Posterior cingulate gyrus (tissue), 11 donors: ENCODE measurements at places on chromosomes 5 and 9.

DNA sequence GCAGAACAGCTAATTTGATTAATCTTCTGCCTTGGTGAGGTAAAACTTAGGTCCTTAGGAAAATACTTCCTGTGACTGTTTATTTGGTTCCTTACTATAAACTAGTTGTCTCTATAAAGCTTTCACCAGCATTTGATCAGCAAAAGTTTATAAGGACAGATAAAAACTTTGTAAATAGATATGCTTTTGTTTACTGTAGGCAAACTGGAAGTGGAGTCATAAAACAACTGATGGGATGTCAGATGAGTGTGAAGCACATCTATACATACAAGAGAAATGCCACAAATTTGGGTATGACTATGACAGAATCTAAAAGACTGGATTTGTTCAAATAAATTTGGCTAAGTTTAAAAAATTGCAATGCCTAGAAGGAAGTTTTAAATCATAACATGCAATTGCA lies 5.5 kb downstream of the PTGER4 start:
- no peak for DNase-seq

GRCh38 chr5:95080441-95080840 lies 204.5 kb downstream of the MCTP1 start:
- no peak for DNase-seq

- no peak for DNase-seq
These were observed 997.1 kb upstream of the ARRDC3 start for GRCh38 chr5:92380069-92380770.

DNA sequence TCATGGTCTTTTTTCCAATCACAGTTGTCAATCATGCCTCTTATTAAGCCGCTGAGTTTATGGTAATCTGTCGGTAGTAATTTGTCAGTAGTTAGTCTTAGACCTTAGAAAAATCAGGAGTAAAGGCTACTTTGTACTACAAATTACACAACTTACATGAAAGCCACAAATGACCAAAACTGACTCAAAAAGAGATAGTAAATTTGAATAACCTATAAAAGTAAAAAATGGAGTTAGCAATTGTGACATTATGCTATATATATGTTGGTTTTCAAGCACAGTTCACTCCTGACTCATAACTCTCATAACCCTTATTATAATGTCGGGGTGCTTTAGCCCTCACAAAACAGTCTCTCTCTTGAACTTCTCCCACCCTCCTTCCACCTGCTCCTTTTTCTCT lies 251.8 kb downstream of the ROR2 start:
- no peak for DNase-seq

DNA sequence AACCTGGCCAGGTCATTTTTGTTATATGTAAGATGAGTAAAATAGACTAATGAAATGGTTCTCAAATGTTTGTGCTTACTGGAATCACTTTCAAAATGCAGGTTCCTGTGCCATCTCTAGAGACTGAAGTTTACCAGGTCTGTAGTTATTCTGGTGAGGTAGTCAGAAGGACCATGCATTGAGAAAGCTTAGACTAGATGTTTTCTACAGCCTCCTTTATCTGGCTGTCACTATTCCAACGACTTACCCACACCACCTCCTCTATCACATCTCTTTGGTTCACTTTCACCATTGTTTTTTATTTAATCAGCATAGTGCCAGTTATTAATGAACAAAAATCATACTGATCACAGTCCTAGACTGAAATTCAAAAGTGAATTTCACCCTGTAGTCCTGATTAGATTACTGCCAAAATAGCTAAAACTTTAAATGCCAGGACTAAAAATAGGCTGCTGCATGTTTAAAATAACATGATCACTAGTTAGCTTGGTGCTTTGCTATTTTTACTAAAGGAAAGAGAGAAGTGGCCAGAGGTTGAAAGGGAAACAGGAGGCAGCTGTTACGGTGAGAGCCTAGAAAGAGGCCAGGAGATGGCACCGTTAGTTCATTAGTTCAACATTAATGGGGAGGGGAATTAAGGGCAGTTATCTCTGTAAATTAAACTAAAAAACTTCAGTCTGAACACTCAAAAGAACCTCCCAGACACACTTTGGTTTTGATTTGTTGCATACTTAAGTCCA lies 13.9 kb upstream of the FNIP1 start:
- DNase-seq, result no peak

DNA sequence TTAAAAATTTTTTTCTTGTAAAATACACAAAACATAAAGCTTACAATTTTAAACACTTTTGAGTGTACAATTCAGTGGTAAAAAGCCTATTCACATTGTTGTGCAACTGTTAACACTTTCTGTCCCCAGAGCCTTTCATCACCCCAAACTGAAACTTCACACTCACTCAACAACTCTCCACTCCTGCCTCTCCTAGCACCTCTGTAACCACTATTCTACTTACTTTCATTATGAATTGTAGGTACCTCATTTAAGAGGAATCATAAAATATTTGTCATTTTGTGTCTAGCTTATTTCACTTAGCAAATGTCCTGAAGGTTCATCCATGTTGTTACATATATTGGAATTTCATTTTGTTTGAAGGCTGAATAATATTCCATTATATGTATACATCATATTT lies 4.3 kb upstream of the ZNF510 start:
- no peak for DNase-seq

- DNase-seq, result no peak
These were observed 51.1 kb upstream of the TBC1D2 start for GRCh38 chr9:98306384-98307145.

DNA sequence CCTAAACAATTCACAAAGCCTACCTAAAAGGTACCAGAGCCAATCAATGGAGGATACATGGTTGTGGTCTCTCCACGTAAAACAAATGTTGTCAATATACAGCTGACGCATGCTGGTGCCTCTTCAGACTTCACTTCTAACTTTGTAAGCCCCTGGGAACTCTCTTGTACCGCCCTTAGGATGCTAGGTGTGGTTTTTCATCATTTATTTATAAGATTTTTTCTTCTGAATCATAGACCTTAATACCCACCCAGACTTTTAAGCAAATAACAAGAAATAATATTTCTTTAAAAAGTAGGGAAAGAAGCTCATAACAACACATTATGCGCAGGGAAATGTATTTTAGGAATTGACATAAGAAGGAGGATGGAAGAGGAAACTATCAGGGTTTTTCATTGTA lies 33.0 kb downstream of the SSBP2 start:
- DNase-seq, result no peak

DNA sequence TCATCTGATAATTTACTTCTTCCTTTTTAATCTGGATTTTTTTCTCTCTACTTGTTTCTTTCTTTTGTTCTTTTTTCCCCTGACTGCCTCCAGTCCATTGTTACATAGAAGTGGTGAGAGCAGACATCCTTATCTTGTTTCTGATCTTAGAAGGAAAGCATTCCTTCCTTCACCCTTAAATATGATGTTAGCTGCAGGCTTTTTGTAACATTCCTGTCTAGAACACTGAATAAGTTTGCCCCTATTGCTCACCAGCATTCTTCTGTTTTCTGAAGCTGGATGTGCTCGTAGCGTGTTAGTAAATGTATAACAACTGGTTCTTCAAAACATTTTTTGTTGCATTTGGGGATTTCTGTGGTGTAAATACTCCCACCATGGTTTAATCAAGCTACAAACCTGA lies 136.7 kb upstream of the NFIL3 start:
- DNase-seq, result no peak

GRCh38 chr5:418162-419121 lies 24.5 kb upstream of the EXOC3 start:
- no peak for DNase-seq

- no peak for DNase-seq
These were observed 3.7 kb downstream of the C9 start for GRCh38 chr5:39360471-39361111.

GRCh38 chr5:169695919-169696490 lies 58.9 kb downstream of the DOCK2 start:
- DNase-seq, result no peak

- no peak for DNase-seq
These were observed 143.5 kb upstream of the ALDH1B1 start for GRCh38 chr9:38249049-38249448.

- no peak for DNase-seq
These were observed 24.0 kb upstream of the TNIP1 start for GRCh38 chr5:151104795-151105194.

DNA sequence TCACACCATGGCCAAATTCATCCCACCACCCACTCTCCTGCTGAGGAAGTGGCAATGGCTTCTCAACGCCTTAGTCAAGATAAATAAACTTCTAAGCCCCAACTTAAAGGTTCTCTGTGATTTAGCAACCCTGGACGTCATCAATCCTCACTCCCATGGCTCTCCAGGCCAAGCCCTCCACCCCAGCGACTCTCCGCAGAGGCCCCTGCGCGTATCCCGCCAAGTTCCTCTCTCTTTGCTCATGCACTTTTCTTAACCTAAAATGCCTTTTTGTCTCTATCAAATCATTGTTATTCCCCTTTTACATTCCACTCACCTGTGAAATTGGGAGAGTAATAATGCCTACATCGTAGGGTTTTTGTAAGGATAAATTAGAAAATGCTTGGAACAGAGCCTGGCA lies 88.6 kb downstream of the NRG2 start:
- no peak for DNase-seq

DNA sequence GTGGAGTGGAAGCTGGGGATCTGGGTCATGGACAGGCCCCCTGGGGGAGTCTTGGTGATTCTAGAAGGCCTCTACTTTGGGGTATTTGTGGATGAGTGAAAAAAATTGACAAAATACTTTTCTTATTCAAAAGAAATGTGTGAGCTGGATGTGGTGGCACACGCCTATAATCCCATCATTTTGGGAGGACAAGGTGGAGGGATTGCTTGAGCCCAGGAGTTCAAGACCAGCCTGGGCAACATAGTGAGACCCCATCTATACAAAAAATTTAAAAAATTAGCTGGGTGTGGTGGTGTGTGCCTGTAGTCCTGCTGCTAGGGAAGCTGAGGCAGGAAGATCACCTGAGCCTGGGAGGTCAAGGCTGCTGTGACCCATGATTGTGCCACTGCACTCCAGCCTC lies 6.6 kb upstream of the NCS1 start:
- no peak for DNase-seq

- no peak for DNase-seq
These were observed 67.7 kb downstream of the PRDM6 start for GRCh38 chr5:123156577-123157296.

DNA sequence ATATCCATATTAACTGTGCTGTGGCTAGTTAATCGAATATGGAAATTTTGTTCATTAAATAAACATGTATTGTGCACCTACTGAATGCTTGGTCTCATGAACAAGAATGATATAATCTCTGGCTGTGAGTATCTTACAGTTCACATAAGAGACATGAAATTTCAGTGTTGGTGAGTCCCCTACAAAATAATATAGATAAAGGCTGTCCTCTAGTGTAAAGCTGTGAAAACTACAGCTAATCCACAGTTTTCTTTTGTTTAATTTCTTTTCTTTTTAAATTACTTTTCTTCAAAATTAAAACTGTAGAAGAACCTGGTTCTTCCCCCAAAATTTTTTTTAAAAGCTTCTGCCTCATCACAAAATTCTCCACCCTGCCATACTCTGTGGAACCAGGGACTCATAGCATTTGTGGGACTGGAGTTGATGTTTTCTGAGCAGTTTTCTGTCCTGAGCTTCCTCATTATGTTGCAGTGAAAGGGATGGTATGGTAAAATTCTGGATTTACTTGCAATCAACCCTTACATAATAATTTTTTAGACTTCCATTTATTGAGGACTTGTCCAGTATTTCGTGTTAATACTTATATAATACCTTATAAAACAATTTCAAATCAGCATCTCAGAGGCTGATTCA lies 135.0 kb downstream of the STK32A start:
- DNase-seq, result no peak

GRCh38 chr5:94391996-94392395 lies 226.4 kb downstream of the KIAA0825 start:
- no peak for DNase-seq

- no peak for DNase-seq
These were observed 508.0 kb downstream of the PTPRD start for GRCh38 chr9:10104774-10105173.

DNA sequence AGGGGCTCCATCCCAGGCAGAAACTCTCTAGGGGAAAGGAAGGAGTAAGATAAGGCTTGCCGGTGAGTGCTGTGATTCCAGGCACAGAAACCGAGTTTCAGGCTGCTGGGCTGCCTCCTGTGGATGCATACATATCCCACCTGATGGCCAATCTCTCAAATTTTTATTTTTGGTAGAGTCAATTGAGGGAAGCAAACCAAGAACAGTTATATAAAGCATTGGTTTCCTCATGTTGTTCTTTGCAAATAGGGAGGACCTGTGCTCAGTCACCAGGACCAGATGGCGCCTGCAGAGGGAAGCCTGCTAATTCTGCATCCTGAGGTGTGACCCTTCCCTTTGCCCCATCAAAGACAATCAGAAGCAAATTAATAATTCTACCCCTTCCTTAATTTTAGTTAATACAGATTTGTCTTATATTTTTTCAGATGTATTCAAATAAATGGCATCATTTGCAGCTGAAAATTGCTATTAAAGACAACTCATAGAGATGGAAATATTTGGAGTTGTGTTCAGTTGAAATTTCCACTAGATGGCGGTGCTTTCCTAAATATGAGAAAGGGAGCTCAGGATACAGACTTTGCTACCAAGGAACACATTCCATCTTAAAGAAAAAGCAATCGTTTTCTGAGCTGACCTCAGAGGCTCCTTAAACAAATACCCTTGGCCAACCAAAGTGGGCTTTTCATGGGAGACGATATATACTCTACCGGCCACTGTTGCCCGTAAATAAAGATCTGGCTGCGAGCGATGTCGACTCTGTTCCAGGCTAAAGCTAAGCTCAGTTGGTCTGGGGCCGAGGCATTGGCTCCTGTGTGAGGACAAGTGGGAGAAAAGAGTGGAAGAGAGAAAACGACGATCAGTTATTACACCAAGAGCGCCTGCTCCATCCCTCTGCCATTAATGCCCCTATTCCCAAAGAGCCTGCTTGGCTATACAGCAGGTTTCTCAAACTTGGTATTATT lies 225.7 kb upstream of the KLF9 start:
- no peak for DNase-seq

DNA sequence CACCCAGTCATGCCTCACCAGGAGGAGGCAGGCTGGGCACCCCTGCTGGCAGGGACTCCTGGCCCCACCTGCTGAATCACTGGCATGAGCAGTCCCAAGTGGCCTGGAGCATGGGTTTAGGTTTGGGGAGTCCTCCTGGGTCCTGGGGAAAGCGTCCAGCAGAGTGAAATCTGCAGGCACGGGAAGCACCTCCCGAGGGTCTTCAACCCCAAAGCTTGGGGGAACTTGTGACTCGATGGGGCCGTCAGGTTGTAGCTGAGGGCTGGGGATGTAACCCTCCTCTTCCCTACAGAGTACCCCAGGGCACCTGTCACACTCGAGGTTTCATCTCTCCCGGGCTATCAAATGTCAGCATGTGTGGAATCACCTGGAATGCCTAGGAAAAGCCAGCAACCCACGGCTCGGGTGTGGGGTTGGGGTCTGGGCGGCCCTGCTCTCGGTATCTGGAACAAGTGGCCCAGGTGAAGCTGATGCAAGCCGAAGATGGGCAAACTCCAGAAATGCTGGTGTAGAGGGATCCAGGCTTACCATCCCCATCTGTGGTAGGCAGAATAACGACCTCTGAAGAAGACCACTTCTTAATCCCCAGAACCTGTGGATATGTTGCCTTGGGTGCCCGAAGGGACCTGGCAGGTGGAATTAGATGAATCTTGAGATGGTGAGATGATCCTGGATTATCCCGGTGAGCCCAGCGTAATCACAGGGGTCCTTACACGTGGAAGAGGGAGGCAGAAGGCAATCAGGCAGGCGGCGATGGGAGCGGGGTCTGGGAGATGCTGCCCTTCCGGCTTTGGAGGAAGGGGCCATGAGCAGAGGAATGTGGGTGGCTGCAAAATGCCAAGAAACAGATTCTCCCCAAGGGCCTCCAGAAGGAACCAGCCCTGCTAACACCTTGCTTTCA lies 6.1 kb upstream of the RASGEF1C start:
- DNase-seq, result no peak
